ENCODE measurements at places on chromosomes 16 and 17.

DNA sequence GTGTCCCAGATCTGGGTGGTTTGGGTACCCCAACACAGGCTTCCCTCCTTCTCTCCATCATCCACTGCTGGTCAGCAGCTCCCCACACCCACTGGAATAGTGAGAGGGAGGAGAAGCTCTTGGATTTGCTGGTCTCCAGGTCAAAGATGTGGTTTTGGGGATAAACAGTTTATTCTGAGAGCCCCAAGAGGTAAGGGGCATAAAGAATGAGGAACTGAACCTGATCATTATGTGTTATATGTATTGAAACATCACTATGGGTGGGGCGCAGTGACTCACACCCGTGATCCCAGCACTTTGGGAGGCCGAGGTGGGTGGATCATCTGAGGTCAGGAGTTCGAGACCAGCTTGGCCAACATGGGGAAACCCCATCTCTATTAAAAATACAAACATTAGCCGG is 3.9 kb downstream of the DPEP2 start:
- no peak for DNase-seq

DNA sequence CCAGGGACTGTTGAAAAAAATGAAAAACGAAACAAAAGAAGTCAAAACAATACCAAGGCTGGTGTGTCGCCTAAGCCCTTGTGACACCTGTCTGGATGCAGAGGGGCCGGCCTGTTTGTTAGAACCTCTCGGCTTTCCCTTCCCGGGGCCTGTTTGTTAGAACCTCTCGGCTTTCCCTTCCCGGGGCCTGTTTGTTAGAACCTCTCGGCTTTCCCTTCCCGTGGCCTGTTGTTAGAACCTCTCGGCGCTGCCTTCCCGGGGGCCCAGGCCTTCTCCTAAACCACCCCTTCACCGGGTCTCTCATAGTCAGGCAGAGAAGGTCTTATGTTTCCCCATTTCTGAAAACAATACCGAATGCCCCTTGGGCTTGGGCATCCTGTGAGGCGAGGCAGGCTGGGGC is 180.0 kb downstream of the BANP start:
- DNase-seq, result no peak

GRCh38 chr17:76550712-76551615 is 11.1 kb downstream of the PRCD start:
- DNase-seq, result no peak

DNA sequence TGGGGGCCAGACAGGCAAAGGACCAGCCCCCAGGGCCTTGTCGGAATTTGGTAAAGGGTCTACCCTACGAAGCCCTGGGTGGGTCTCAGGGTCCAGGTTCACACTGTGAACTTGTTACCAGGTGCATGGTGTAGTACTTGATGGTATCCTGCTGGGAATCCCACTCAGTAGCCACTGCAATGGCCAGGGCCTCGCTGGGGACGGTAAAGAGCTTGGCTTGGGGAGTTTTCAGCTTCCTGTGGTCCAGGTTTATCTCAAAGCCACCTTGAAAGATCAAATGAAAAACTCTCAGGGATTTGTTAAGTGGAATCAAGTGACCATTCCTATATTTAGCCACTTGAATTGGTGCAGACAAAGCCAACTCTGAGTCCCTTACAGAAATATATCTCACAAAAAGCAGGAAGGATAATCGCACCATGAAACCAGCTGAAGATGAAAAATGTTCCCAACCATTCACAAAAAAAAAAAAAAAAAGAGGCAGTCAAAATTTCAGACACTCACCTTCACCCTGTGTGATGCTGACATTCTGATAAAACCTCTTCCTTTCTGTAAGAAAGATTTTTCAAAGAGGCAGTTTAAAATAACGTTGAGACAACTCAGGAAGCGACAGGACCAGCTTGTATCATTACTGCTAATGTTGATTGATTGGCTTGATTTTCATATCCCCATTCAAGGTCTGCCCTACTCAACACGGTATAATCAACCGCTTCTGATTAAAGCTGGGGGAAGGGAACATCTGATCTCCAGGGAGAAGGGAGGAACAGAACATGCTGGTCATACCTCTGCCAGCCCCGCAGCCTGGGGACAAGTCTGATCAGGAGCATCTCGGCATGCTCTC is 10.6 kb downstream of the ATPAF2 start:
- no peak for DNase-seq

- peak; percentile 20 for DNase-seq
These were observed 13.2 kb downstream of the IL4R start for GRCh38 chr16:27326738-27327585.

Measured in activated T-cell treated with anti-CD3 and anti-CD28 coated beads for 1 hour (primary cell).